ENCODE measurements at places on chromosomes 5 and 9.
A peak's percentile ranks its signal among the peaks of the same experiment; 100 is the strongest.

DNA sequence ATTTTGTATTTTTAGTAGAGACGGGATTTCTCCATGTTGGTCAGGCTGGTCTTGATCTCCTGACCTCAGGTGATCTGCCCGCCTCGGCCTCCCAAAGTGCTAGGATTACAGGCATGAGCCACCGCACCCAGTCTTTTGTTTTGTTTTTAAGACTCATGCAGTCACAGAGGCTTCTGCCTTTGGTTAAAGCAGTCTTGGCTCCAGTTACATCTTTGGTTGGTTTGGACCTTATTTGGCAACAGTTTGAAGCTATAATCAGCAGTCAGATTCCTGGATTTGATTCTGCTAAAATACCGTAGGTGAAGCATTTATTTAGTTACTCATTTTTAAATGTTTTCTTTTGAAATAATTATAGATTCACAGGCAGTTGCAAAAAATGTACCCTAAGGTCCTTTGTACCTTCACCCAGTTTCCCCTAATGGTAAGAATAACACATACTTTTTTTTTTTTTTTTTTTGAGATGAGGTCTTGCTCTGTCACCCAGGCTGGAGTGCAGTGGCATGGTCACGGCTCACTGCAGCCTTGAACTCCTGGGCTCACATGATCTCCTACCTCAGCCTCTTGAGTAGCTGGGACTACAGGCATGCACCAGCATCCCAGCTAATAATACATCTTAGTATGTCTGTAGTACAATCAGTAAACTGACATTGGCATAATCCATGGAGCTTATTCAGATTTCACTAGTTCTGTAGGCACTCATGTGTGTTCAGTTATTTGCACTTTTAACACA lies 15.7 kb downstream of the USP20 start:
- no peak for DNase-seq

GRCh38 chr5:115336201-115336720 lies 39.8 kb upstream of the CCDC112 start:
- no peak for DNase-seq

DNA sequence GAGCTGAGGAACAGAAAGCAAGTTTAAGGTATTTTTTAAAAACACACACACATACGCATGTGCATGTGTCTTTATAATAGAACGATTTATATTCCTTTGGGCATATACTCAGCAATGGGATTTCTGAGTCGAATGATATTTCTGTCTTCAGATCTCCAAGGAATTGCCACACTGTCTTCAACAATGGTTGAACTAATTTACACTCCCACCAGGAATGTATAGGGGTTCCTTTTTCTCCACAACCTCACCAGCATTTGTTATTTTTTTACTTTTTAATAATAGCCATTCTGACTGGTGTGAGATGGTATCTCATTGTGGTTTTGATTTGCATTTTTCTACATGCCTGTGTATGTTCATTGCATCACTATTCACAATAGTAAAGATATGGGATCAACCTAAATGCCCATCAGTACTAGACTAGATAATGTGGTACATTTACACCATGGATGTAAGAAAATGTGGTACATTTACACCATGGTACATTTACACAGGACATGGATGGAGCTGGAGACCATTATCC lies 60.3 kb upstream of the MAP3K1 start:
- no peak for DNase-seq

GRCh38 chr5:137236252-137236651 lies 262.9 kb downstream of the SPOCK1 start:
- no peak for DNase-seq

DNA sequence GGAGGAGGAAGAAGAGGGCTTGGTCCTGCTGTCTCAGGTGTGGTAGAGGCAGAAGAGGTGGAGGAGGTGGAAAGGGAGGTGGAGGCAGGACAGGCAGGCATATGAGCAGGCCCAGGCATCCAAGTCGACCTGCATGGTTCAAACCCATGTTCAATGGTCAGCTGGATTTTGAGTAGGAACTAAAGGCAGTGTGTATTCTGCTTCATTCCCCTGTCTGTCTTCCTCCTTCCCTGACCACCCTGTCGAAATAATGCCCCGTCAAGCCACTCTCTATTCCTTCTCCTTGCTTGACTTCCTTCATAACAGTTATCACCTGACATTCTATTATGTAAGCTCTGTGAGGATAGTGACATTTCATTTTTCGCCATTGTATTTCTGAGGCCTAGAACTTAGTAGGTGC lies 34.8 kb downstream of the ATP6V0E1 start:
- DNase-seq = no peak

GRCh38 chr5:143302341-143303045 lies 101.0 kb downstream of the NR3C1 start:
- DNase-seq = no peak

DNA sequence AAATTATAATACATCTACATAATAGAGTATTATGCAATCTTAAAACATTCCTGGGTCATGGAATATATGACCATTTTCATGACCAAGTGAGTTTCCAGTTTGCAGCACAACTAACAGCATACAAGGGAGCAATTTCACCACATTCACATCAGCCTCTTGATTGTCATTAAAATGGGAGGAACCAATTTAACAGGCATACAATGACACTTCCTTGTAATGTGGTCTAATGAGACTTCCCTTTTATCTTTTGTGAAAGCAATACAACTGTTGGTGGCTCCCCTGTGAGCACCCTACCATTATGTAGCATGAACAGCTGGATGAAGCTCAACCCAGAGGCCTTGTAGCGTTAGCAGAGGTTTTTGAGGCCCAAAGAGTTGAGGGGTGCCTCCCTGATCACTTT lies 13.6 kb upstream of the TMOD1 start:
- no peak for DNase-seq

GRCh38 chr5:116303810-116304209 lies 219.0 kb downstream of the COMMD10 start:
- DNase-seq = no peak

GRCh38 chr9:125659201-125659840 lies 47.7 kb downstream of the MAPKAP1 start:
- DNase-seq = no peak

GRCh38 chr5:72619251-72619650 lies 112.0 kb upstream of the ZNF366 start:
- no peak for DNase-seq

DNA sequence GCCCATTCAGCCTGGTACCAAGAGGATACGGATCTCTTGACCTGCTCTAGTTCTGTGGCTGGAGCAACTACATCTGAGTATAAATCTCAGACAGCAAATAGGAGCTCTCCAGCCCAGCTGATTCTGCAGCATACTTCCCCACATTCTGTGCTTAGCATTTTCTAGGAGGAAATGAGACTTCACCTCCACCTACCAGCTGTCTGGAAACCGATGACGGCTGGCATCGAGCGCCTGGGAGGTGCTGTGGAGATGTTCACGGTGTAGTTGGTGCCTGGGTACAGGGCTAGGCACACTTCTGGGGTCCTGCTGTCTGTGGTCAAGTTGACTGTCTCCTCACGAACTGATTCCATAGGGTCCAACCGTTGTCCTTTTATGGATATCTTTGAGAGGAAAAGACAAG lies 63.6 kb downstream of the SUSD1 start:
- no peak for DNase-seq

DNA sequence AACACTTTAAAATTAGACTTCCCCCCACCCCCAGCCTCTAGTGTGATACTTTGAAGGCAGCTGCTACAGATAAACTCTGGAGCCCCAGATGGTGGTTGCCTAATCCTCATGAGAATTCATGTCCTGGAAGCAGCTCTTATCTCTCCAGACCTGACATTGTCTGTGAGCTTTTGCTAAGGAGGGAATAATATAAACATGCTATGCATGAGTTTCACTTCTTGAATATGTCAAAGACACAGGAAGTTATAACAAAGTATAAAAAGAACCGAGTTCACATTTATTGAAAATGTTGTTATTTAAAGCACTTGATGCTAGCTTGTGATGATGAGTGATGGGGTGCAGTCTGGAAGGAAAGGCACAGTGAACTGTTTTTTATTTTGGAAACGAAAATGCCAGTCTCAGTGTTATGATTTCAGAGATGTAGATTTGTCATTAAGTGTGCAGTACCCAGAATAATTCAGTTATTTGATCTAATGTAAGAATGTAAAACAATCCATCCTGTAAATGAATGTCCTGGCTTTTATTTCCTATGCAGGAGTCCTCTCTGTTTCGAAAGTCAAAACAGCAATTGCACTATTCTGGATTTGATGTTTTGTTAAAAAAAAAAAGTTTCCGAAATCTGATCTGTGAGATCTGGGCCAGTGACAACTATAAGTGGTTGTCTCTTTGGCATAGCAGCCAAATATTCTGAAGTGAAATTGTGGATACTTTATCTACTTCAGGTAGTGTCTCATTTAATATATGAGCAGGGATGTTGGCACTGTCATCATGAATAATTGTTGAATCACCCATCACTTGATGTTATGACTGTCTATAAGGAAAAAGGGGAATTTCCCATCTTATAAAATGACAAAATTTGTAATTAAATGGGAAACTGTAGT lies 77.0 kb downstream of the ZCCHC7 start:
- DNase-seq = no peak

DNA sequence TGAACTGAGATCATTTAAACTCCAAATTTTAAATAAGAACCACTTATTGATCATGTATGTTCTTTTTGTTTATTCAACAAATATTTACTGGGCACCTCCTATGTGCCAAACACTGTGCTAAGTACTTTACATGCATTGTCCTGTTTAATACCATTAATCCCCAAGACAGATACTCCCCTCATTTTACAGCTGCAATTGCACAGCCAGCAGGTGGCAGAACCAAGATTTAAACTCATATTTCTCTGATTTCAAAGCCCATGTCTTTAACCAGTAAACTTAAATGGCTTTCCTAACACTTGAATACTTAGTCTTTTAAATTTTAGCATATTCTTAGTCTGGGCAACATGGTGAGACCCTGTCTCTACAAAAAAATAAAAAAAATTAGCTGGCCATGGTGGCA lies 43.4 kb upstream of the KIAA1958 start:
- DNase-seq = peak; percentile 34

DNA sequence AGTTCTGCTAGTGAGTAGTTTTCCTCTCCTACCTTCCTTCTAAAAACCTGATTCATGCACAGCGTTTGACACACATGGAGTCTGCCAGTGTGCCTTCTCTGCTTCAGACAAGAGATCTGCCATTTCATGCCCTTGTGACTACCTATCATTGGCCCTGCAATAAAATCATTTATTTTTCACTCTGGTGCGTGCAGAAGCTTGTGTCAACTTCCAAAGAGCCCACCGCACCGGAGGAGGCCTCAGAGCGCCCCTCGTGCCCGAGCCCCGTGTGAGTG lies 13.7 kb downstream of the HNRNPH1 start:
- DNase-seq = no peak

GRCh38 chr9:33923998-33924701 lies 107.2 kb downstream of the UBE2R2 start:
- no peak for DNase-seq

DNA sequence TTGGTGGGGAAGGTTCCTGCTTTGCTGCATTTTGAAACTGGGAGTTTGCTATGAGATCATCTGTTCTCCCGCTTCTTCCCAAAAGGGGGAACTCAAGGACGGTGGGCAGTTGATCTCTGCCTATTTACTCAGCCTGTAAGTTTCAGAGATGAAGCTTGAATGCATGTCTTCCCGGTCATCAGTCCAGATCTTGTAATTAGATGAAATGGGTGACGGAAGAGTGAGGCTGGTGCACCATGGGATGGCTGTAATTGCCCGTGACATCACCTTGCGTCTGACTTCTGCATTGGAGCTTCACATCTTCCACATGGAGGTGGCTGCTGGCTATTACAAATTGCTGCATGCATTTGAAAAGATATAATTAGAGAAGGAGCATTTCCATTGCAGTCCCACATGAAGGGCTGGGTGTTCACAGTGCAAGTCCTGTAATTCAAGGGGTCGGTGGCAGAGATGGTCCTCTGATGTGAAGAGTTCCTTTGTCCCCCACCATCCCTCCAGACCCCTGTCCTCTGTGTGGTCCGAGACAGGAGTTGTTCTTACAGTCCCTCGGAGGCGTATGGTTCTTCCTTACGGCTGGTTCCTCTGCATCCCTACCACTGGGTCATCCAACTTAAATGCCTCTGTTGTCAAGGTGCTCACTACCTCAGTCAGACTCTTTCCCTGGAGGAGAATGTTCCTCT lies 72.9 kb downstream of the ZNF618 start:
- DNase-seq = no peak

- DNase-seq = no peak
Observed at GRCh38 chr5:159697530-159697929, 218.8 kb upstream of the ADRA1B start.

DNA sequence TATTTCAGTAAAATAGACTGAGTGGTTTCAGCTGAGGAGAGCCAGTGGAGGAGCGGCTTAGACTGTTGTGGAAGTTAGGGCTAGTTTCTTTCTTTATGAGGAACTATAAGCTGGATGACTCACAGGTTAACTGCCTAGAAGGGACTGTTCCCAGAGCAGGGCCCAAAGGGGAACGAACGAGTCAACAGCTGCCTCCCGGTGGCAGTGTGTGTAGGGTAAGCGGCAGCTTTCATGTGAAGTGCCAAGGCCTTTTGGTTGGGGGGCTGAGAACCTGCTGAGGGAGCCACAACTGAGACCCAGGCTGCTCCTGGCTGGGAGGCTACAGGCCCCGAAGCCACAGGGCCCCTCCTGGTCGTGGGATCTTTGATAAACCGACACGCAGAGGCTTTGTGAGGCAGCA lies 7.0 kb downstream of the SQSTM1 start:
- no peak for DNase-seq

GRCh38 chr9:28650327-28650726 lies 1077.0 kb upstream of the C9orf72 start:
- DNase-seq = no peak

DNA sequence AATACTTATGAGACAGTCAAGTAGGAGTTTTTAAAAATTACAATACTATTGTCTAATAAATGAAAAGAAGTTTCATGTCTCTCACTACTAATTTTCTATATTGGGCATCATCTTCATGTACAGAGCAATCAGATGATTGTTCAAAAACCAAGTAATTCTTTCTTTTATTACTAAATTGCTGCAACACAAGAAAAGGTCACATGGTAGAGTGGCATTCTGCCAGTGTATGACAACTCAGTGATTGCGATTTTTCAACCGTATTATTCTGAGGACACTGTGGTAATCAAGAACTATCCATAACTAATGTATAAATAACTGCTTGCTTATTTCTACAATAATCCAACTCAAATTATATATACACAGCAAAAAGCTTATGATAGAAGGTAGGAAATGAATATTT lies 96.7 kb upstream of the GRHPR start:
- DNase-seq = no peak

GRCh38 chr9:69471433-69471832 lies 146.4 kb downstream of the ENTREP1 start:
- DNase-seq = no peak

DNA sequence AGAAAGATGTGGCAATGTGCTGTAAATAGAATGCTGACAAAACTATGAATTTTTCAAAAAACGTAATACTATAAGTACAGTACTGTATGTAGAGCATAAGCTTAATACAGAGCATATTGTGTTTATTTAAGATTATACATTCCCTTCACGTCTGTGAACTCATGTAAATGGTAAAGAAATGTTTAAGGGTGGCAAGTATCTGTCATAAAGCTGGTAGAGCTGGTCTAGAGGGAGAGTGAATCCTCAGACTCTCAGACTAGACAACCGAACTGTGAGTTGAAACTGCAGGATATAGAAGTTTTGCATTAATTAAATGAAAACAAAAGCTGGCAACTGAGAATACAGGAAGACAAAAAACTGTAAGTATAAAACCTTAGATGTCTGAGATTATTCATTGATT lies 87.3 kb upstream of the ANXA1 start:
- no peak for DNase-seq
